Myocyte (in vitro differentiated cells): ENCODE measurements at places on chromosomes 13 and 19.

DNA sequence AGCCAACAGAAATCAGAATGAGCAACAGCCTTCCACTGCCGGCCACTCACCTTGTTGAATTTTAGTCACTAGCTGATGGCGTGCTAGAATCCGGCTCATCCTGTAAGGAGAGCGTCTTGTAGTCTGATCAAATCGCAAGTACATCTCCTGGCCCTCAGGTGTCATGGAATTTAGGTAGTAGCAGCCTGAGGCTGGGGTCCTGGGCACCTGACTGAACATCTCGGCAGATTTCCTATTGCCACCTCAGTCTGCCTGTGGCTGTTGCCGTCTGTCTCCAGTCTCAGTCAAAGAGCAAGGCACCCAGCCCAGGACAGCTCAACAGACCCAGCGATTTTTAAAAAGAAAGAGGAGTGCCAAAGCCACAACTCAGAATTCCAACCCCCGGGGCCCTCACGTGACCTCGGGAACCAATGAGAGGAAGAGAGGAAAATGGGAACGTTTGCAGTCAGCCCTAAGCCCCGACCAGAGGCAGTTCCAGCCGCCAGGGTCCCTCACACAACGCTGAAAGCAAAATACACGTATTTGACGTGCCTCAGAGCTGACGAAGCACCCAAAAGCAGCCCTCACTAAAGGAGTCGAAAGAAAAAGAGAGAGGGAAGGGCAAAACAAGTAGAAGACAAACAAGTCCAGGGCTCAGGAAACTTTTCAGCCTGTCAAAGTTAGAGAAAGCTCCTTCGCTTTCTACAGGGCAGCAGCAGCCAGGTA lies at the start of gene STARD13:
STARD13 (minus strand) TSS at position 336 of the 705 bp plus-strand sequence; CDS start at position 219, 117 bp downstream.
- DNase-seq: peak; percentile 100

DNA sequence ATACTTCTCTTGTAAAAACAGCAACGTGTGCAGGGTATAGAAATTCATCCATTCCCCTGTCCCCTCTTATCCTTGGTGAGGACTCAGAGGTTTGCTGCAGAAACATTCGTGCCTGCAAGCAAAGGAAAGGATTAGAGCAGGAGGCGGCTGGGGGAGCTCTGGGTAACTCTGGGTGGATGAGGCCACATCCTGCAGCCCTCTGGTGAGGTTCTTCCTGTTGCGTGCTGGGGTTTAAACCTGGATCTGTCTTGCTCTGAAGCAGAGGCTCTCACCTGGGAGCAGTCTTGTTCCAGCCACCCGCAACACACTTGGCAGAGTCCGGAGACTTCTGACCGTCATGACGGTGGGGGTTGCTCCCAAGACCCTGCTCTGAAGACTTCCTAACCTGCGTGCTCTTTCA lies 69.2 kb downstream of the ATP11A start:
- no peak for DNase-seq

- no peak for DNase-seq
Observed at GRCh38 chr19:18262144-18262543, 12.1 kb downstream of the IQCN start.

- DNase-seq: no peak
Observed at GRCh38 chr19:13629687-13630357, 123.5 kb upstream of the CACNA1A start.

DNA sequence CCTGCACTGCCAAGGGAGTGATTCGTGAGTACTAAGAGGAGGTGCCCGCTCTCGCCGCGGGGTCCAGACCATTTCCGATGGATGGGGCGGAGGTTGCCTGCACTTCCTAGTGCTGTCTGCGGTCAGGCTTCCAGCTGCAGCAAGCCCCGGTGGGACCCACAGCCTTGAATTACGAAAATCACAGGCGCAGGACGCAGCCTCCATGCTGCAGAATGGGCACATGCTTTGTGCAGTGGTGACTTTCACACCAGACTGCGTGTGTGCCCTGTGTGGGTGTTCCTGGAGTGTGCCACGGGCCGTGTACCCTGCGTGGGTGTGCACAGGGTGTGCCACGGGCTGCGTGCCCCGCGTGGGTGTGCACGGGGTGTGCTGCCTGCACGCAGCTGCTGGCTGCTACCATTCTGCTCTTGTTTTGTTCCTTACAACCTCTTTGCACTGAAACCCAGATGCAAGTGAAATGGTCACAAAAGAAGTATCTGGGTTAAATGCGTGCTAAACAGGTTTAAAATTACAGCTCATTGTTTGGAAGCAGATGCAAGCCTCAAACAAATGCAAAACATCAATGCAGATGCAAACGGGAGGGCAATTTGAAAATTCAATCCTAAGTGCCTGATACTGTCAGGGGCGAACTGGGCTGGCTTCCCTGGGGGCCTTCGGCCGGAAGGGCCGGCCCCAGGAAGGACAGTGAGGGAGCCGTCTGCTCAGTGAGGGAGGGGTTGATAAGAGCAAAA lies 221.2 kb upstream of the SOX1 start:
- DNase-seq: no peak
